ENCODE measurements at places on chromosomes 2 and 18.

DNA sequence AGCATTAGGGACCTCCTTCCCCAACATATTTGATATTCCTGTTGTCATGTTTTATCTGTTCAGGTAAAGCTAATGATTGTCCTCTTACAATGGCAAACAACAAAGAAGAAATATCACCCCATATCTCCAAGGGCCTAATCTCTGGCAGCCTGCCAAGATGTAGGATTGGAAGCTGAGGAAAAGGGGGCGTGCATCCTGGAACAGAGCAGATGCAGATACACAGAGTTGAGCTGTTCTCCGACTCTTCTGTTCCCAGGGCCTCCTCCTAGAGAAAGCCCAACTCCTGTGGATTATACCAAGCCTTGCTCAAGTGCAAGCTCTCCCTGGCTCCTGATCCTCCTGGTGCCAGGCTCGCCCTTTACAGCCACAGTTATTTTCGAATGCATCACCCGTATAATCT lies 35.2 kb upstream of the CD207 start:
- no peak for DNase-seq

DNA sequence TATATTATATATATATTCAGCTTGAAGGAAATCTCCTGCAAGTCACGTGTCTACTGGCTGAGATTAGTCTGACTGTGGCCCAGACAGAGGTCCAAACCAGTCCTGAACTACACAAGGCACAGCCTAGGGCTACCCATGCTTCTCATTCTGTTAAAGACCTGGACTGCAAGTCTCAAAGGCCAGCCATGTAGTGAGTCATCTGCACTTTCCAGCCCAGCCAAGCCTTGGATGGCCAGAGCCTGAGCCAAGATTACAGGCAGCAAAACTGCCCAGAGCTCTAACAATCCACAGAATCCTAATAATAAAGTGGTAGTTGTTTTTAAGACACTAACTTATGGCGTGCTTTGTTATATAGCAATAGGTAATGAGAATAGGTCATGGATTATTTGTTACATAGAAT lies 259.6 kb downstream of the SS18 start:
- DNase-seq, result peak; percentile 71

DNA sequence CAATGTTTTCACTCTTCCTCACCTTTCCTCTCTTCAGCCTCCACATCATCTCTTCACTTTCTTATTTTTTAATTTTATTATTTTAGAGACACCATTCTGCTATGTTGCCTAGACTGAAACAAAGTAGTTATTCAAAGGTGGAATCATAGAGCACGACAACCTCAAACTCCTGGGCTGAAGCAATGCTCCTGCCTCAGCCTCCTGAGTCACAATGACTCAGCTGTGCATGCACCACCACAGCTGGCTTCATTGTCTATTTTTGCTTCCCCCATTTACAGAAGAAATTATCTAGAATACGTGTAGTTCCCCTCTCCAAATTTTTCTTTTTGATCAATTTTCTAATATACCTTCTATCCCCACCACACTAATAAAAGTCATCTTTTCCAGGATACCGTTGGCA lies 911.5 kb upstream of the SOX11 start:
- no peak for DNase-seq

- DNase-seq, result no peak
Measured at GRCh38 chr2:12642859-12643258, 73.9 kb upstream of the TRIB2 start.

DNA sequence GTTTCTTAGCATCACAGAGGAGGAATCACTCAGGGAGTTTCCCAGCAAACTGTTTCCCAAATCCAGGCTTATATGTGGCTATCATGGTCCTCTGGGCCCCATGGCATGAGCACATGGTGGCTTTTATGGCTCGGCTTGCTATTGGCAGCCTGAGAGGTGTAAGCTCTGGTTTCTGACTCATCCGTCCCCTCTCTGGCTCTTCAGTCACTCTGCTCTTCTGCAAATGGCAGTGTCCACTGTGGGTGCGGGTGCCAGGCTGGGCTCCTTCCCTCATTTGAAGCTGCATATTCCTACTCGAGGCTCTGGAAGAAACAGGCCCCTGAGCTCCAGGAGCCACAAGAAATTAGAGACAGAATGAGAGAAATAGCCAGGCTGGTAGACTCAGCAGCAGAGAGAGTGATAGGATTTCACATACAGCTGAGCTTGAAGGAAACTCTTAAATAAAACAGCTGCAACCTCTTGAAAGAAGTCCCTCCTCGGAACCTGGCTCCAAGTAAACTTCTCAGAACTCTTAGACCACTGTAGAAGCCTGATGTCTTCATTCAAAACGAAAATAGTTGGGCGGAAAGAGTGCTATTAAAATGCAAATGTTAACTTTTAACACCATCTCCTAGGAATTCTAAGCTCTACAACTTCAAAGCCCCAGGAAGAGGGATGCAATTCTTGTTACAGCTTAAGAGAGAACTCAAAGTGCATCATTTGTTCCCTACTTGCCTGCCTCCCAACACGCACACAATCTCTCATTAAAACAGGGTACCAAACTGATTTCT lies 212.6 kb upstream of the SP5 start:
- DNase-seq, result no peak

DNA sequence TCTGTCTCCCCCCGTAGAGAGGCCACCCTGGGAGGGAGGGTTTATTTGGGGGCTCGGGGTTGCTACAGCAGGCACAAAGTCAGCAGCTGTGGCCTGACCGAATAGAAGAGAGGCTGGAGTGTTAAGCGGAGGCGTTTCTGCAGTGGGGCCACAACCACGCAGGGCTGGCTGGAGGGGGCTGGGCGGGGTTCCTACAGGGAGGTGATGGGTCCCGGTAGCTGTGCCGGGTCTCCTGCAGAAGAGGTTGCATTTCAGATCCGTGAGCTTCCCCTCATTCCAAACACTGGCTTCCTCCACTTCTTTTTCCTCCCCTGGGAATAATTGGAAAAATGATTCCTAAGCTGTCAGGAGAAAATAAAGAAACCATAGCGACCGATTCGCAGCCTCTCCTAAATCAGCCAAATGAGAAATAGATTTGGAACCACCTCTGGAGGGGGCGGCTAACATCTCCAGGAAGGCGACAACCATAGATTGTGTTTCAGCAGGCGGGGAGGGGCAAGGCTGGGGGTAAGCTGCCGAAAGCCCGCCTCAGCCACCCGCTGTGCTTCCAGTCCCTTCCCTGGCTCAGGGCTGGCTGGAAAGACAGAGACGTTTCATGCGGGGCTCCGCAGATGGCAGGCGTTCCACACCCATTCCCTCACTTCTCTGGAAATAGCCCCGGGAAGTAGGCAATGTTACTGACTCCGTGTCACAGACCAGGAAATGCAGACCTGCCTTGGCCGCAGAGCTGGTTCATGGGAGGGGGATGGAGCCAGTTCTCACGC lies 85.6 kb upstream of the TAF1B start:
- peak; percentile 62 for DNase-seq

DNA sequence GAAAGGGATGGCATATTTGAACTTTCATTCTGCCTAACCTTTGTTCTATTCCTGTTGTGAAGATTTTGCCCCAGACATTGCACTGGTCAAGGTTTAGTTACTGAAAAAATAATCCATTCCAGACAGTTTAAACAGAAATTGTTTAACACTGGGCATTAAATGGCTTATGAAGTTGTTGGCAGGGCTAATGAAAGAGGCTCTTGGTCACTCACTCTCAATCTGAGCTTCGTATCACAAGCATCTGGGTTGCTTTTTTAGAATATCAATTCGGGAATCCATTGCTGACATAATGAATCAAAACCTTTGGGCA lies 8.0 kb upstream of the ACYP2 start:
- DNase-seq, result no peak

DNA sequence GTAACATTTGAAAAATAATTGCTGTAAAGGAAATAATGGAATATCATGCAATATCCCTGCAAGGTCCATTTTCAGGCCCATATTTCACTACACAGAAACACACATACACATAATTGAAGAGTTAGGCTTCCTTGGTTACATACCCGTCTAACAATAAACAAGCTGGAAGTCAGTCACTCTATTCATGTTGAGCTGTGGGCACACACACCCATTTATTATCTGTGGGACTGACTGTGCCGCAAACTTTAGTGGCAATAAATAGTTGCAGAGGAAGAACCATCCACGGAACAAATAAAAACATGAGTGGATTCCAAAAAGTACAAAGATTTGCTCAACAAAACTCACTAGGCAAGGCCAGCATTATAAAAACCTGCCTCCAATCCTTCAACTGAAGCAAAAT lies 24.8 kb downstream of the PID1 start:
- no peak for DNase-seq

DNA sequence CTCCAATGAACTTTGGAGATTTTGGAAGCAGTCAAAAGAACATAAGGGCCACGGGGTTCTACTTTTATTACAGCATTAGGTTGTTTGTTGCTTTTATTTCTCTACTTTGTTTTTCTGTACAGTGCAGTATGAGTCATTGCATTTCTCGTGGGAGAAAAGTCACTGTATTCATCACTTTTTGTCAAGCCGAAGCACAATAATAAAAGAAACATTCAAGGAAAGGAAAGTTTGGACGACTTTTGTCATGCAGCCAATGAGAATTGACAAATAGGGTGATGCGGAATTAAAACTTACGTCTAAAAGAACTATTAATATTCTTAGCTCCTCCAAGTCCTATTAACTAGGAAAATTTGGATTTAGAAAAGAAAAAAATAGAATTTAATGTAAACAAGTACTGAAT lies 209.9 kb downstream of the TMEM182 start:
- DNase-seq, result no peak

DNA sequence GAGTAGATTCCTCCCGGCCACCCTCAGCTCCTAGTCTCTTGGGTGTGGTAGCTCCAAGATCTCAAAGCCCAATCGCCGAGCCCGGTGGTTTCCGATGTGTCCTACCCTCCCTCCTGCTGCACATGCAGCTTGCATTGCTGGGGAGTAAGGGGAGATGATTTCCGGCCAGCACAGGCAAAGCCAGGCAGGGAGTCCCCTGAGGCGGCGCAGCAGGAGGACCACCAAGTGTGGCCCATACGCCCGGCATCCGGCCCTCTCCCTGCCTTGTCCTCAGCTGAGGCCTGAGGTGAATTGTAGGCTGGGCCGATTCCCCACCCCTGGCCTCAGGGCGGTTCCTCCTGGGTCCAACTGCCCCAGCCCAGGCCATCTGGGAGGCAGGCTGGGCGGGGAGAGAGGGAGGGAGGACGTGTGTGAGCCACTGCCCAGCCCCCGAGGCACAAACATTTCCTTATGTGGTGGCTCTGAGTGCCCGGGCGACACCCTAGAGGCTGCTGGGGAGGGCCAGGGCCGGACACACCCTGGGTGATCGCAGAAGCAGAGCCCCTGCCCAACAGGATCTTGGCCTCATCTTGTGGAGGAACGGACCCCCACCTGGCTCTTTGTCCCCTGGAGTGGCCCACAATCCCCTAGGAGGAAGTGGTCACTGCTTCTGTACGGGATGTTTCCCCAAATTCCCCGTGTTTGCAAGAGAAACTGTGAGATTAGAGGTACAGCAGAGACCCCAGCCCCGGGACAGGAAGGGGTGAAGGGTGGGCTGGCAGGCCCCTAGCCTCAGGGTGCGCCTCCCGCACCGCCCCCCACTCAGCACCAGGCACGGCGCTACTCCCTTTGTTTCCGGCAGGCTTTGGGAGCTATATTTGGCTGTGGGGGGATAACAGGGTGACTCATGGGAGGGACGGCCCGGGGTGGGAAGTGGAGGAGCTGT lies 41.9 kb upstream of the PTMA start:
- peak; percentile 94 for DNase-seq
